SW 1271 (cell line): ENCODE measurements at places on chromosomes 5 and 9.

DNA sequence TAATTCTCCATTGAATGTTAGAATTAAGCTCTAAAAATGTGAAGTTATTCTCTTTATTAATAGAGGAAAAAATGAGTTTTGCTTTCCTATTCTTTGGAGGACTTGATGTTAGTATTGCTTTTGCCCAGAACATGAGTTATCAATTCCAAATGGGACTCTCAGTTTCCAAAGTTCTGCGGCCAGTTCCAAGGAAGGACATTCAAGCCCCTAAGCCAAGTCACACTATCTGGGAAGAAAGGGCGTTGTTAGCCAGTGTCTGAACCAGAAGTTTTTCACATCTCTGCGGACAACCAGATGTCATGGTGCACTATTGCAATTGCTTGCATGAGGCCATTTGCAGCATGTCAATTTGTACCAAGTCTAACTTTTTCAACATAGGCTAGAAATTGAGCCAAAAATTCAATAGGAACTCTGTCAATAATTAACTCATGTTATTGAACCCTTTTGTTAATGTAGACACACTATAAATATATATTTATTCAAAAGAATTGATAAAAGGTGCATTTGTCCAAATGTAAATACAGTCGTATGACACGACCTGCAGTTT lies 183.3 kb upstream of the PIK3R1 start:
- no peak for DNase-seq

DNA sequence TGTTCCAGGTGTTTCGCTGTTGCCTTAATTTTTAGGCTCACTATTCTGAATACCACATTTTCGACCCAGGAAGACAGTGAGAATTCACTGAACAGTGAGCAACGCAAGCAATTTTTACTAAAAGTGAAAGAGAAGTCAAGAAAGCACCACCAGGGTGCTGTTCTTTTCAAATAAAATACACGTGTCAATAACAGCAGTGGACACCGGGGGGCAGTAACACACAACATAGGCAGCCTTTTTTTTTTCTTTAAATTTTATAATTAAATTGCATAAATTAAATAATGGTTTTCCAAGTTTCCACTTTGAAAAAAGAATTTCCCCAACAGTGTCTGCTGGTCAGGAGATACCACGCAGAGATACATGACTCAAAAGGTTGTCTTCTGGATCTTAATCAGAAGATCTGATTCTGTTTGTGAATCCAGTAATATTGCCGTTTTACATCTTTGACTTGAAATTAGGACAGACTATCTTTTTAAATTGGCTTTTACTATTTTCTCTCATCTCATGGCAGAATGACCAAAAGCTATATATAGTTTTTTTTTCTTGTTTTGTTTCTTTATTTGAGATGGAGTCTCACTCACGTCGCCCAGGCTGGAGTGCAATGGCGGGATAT lies 47.1 kb upstream of the SH3GL2 start:
- DNase-seq = no peak

GRCh38 chr9:137486141-137486490 lies 27.0 kb upstream of the NSMF start:
- no peak for DNase-seq

GRCh38 chr9:18595597-18595996 lies 121.6 kb downstream of the ADAMTSL1 start:
- DNase-seq = no peak

- DNase-seq = no peak
Observed at GRCh38 chr9:93276973-93277372, 93.0 kb downstream of the WNK2 start.

DNA sequence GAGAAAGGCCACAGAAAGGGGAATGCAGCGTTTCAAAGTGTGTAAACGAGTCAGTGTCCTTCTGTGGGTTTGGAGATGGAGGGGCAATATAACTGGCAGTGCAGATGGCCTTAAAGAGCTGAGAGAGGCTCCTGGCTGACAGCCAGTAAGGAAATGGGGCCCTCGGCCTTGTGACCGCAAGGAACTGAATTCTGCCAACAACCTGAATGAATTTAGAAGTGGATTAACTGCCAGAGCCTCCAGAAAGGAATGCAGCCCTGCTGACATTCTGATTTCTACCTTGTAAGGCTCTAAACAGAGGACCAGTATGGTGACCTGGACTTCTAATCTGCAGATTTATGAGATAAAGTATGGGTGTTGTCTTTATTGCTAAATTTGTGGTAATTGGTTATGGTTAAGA lies 17.5 kb upstream of the NREP start:
- DNase-seq = no peak

GRCh38 chr9:70420441-70421271 lies 6.2 kb upstream of the KLF9 start:
- DNase-seq = peak; percentile 21
